CD4-positive, alpha-beta T cell treated with Interleukin-6 at 100 ng/mL for 8 hours (primary cell): ENCODE measurements at places on chromosomes 11 and 22.
A peak's percentile ranks its signal among the peaks of the same experiment; 100 is the strongest.

DNA sequence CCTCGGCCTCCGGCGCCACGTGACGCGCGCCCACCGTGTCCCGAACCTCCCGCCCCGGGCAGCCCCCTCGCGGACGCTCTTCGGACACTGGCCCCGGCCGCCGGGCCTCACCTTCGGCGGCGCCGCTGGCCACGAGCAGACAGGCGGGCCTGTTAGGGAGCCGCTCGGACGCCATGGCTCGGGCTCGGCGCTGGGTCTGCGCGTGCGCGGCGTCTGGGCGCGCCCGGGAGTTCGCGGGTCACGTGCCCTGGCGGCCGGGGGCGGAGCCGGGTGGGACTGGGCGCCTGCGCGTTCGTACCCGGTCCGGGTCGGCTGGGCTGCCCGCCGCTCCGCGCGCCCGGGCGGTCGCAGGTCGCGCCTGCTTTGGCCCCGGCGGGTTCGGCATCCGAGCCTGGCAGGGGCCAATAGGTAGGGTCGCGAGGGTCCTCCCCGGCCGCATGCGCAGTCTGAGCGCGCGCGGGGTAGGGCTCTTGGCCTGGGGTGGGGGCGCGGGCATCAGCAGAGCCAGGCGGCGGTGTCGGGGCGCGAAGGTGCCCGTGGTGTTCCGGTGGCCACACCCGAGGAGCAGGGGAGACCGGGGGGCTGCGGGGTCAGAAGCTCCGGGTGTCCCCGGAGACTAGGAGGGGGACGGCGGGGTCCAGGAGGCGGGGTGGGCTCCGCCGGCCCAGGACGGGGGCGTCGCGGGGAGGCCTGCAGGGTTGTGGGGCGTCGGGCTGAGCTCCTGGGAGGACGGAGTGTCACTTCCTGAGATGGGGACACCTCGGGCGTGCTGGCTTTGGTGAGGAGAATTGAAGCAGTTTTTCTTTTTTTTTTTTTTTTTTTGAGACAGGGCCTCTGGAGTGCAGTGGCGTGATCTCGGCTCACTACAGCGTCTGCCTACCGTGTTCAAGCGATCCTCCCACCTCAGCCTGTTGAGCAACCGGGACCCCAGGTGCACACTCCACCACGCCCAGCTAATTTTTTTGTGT lies at the start of gene GATD1:
Gene GATD1, minus strand, starts transcription at position 200 of the 968 bp plus-strand sequence. Its CDS starts 25 bp downstream, at position 175.
- peak; percentile 91 for DNase-seq

GRCh38 chr22:39459681-39460080 lies 2.9 kb downstream of the MGAT3 start:
- no peak for DNase-seq

GRCh38 chr22:27783436-27784119 lies 18.0 kb downstream of the MN1 start:
- DNase-seq: no peak

DNA sequence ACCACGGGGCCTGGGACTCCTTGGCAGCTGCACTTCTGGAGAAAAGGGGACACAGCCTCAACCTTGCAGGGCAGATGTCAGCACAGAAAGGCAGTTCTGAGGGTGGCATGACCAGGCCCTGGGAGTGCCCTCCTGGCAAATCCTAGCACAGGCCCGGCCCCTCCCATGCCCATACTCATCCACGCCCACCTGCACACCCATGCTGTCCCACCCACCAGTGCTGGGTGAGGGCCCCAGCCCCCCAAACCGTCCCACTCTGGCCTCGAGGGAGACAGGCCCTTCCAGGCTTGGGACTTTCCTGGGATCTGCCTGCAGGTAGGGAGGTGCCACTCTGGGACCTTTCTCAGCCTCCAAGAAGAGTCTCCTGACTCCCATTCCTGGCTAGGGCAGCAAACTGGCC lies 10.1 kb downstream of the DUSP8 start:
- no peak for DNase-seq

GRCh38 chr22:46525389-46526243 lies 11.8 kb downstream of the CELSR1 start:
- DNase-seq: no peak

DNA sequence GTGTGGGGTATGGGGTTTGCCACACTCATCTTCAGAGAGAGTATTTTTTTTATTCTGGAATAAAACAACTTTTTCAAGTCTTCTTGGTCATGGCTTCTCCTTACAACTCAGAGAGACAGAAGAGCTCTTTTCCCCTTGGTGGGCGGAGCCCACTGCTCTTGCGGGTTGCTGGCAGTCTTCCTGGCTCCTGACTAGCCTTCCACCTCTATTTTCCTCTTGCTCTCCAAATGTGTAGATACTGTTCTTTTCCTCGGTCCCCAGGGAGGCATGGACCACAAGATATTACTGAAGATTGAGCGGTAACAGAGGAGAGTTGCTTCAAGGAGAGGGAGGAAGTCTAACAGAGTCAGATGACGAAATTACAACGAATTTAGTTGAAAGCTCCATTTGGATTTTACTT lies 210.6 kb downstream of the NTM start:
- DNase-seq: no peak

DNA sequence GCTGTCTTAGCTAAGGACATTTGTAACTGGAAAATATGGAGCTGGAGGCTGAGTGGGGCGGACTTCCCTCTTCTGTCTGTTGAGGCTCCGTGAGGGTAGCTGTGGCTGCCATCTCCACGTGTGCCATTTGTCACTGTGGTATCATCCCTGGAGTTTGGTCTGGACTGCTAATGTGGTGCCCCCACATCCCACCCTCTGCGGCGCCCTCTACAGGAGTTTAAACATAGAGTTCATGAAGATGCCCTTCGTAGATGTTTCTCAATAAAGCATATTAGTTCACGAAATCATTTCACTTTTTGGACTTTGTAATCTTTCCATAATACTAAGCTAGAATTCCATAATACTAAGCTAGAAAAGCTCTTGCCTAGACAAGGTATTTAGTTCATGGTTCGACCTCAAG lies 52.4 kb downstream of the TECTA start:
- DNase-seq: no peak

DNA sequence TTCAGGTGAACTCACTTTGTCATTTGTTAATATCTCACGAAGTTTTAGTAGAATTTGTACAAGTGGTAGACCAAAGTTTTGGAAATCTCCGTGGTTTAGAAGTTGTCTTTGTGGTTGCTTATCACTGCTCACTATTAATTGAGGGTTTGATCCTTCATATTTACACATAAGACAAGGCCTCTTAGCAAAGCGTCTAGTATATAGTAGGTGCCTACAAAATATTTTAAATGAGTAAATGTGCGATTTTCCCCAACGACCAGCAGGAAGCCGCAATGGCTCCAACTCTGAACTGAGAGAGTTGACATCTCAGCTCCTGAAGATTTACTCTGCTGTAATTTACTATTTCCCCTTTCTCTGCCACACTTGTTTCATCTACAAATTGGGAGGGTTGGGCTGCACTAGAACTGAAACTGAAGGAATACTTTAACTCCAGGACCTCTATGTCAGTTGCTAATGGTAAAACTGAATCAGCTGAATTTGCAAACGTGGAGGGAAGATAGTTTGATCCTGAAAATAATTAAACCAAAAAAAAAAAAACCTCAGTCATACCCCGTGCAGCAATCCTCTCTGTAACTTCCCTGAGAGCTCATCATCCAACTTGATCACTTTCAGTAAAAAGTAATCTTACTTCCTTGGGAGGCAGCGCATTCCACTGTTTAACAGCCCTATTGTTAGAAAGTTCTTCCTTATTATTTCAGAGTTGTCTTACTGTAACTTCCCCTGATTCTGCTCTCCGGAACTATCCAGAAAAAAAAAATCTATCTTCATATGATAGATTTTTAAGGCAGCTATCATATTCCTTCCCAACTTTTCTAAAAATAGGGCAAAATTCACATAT lies 1.3 kb upstream of the SBF2 start:
- no peak for DNase-seq

DNA sequence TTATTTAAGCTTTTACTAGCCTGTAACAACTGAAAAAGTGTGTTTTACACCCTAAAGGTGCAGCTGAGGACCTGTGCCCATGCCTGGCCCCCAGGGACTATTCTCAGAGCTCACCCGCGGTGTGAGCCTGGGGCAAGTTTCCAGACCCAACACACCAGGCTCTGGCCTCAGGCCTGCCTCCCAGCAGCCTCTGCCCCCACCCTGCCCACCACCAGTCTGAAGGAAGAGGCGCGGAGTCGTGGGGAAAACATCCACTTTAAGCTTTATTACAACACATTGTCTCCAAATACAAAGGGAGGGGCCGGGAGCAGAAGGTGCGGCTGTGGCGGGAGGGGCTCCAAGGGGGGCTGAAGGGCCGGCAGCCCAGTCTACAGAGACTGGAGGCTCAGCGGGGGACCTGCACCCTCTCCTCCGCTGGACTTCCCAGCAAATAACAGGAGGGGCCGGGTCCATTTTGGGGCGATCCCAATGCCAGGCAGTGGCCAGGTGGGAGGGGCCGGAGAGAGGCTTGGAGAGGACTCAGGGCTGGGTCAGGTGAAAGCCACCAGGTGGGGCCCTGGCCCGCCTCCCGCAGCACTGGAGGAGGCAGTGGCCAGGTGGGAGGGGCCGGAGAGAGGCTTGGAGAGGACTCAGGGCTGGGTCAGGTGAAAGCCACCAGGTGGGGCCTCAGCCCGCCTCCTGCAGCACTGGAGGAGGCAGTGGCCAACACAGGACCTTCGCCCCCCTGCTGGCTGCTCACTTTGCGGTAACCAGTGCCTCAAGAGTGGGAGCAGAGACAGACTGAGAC lies 18.1 kb downstream of the DUSP8 start:
- DNase-seq: no peak

GRCh38 chr11:30015725-30016412 lies 961 bp downstream of the KCNA4 start:
- no peak for DNase-seq

GRCh38 chr11:61053191-61053590 lies 49.1 kb upstream of the CD5 start:
- DNase-seq: no peak

DNA sequence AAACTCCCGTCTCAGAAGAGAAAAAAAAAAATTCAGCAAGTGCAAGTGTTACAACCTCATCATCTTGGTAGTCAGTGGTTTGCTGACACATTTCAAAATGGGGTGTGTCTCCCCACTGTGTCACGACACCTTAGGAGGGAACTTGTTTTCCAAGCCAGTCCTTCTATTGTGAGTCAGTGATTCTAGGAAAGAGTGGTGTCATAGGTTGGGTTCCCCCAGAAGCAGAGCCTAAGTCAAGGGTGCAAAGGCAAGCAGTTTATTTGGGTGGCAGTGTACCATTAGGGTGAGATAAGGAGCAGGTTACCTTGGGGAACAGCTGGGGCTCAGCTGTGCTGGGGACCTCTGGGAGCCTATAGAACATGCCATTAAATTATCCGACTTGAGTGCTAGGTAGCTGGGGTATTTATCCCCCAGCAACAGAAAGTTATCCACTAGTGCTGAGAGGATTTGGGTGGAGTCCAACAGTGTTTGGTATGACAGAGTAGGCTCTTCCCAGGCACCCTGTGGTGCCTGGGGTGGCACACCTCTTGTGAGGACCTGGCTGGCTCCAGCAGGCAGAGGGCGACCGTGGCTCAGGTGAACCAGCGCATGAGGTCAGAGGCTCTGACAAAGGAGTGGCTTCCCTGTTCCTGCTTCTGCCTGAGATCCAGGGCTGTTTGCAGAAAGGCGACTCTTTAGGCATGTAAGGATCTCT lies 41.7 kb downstream of the KIAA1671 start:
- DNase-seq: no peak

DNA sequence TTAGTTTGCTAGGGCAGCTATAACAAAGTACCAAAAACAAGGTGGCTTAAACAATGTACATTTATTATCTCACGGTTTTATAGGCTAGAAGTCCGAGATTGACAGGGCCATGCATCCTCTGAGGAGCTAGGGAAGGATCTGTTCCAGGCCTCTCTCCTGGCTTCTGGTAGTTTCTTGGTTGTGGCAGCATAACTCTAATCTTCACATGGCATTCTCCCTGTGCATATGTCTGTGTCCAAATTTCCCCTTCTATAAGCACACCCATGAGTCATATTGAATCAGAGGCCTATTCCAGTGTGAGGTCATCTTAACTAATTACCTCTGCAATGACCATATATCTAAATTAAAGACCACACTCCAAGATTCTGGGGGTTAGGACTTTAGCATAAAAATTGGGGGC lies 31.3 kb upstream of the MMP13 start:
- DNase-seq: no peak

DNA sequence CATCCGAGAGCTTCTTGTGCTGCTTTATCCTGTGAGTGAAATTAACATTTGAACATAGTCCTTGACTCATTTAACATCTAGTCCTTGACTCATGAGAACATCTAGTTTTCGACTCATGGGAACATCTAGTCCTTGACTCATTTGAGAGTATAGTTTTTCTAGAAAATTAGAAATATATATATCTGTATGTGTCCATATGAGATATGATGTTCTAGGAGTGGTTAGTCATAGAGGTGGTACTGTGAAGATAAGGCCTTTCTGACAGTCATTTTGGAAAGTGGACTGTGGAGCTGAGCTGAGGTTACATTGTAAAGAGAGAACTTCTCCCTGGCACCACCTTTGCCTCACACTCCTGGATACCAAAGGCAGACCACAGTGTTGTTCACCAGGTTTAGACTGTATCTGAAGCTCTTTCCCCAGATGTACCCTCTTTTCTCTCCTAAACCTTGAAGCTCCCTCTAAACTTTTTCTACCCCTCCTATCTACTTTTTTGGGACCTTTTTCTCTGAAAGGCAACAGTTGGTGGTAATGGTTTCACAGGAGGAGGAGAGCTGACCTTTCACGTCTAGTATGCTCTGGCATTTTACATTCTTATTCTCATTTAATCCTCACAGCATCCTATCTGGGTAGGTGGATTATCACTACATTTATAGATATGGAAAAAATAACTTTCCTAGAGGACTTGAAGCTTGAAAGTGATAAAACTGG lies 67.2 kb downstream of the PPP2R1B start:
- no peak for DNase-seq

- DNase-seq: no peak
Observed at GRCh38 chr22:37197451-37198257, 9.6 kb upstream of the C1QTNF6 start.

DNA sequence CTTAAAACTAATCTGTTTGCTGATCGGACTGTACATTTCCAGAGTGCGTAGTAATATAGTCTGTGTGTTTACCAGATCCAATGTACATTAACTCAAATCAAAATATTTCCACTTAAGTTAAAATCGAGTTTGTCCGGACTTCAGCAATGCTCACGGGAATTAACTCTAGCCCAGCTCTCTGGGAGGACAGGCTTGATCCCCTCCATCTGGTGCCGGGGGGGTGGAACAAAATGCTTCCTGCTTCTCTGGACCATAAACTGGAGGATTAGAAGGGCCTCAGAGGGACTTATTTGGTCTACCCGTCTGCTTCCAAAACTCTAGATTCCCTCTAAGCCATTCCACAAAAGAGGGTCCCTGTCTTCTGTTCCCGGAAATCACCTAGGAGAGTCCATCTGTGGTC lies 511.2 kb downstream of the BUD13 start:
- no peak for DNase-seq

GRCh38 chr22:30296833-30297232 lies 7.5 kb upstream of the CASTOR1 start:
- no peak for DNase-seq

DNA sequence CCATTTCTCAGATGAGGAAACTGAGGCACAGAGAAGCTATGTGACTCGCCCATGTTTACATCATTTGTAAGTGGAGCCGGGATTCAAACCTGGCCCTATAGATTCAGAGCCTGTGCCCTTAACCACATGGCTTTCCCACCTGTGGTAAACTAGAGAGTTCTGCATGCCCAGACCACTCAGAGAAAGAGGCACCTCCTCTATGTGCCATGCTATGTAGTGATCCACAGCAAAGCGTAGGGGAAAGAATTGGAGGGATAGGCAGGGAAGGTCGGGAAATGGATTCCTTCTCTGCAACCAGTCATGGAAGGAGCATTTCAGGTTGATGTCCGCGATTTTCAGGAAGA lies 15.4 kb upstream of the POU2AF2 start:
- DNase-seq: no peak
